AG04449 (cell line): ENCODE measurements at places on chromosomes 3 and 15.

DNA sequence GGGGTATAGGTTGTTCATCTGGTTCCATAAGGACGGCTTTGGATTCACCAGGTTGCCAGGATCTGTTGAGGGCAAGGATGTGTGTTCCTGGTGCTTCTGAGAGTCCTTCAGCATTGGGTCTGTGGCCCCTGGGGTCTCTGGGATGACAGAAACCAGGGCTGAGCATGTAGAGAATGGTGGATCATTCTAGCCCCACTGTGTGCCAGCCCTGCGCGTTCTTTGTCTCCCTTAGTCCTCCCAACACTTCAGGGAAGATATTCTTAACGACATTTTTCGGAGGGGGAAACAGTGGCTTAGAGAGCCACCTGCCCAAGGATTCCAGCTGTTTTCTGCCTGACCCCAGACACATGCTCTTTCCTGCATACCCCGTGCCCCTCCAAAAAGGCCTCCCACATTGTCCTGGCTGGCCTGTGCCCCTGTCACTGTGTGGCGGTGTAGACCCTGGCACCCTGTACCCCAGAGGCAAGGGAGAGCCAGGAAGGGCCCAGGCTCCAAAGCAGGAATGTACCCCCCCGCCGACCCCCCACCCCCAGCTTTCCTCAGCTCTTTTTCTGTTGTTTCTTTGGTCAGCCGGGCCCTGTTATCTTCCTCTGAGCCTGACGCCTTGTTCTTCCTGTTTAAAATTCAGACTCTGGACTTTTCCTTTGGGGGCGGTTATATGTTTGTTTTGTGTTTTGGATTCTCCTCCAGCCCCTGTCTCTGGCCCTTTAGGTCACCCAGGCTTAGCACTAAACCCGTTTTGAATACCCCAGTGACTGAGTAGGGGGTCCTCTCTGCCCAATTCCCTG, 57.8 kb upstream of the SMAD6 start:
- DNase-seq, result no peak

DNA sequence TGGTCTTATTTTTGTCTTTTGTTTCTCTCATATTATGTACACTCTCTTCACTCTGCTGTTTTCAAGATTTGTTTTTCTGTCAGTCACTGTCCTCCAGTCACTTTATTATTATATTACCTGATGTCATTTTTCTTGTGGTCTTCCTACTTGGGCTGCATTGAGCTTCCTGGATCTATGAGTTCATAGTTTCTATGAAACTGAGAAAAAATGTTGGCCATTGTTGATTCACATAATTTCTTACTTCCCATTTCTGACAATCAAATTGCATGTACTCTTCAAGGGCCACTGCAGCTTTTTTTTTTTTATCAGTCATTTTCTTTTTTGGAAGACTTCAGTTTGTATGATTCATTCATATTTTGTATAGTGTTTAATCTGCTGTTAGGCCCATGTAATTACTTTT, 1180.6 kb upstream of the GBE1 start:
- no peak for DNase-seq

DNA sequence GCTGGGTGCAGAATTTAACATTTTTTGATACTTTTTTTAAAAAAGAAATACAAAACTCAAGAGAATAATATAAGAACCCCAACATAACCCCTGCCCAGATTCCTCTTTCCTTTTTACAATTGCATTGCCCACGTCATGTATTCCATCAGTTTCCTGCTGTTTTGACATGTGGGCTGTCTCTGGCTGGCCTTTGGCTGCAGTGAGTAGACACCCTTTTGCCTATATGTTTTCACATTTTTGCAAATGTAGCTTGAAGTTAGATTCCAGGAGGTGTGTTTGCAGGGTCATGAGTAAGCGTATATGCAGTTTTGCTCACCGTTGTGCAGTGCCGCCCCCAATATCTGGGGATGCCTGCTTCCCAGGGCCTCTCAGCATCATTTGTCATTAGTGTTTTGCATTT, 28.0 kb upstream of the ATP10A start:
- no peak for DNase-seq

DNA sequence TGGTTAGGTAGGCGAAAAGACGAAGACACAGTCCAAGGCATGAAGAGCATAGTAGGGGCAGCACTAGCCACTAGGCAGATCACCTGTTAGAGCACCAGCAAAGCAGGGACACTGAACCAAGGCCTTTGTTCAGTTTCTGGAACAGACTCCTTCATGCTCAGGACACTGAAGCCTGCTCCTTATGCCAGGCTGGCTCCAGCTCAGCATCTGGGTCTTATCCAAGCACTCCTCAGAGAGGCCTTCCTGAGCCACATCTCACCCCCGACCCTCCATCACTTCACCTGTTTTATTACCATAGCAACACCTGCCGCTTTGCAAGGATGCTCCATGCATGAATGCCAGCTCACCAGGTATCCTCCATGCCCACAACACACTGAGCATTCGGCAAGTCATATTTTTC, 206.3 kb upstream of the CHRNA7 start:
- no peak for DNase-seq

DNA sequence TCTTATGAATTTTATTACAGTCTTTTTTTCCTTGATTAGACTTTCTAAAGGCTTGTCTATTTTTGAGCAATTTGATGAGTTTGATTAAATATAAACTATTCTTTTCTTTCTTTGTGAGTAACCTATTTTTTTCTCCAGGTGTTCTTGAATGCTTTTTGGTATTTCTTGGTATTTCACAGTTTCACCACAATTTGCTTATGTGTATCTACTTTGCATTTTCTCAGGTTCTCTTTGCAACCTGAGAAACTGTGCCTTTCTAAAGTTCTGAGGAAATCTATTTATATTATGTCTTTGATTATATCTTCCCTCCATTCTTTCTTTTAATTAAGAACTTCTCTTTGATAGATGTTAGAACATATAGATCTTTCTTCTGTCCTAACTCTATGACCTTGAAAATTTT, 117.1 kb upstream of the MLF1 start:
- DNase-seq, result no peak

DNA sequence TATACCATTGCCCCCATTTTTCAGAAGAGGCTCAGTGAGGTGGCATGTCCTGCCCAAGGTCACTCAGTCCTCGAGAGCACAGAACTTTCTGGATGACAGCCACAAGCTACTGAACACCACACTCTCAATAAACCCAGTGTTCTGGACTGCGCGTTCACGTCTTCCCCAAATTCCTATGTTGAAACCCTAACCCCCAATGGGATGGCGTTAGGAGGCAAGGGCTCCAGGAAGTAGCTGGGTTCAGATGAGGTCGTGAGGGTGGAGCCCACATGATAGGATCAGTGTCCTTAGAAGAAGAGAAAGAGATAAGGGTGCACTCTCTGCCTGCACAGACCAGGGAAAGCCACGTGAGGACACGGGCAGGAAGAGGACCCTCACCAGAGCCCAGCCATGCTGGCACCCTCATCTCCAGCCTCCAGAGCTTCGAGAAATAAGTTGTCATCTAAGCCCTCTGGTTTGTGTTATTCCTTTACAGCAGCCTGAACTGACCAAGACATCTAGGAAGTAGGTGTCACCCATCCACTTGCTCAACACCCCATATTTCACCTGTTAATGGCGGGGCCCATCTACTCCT, 324.0 kb downstream of the UACA start:
- DNase-seq, result no peak

DNA sequence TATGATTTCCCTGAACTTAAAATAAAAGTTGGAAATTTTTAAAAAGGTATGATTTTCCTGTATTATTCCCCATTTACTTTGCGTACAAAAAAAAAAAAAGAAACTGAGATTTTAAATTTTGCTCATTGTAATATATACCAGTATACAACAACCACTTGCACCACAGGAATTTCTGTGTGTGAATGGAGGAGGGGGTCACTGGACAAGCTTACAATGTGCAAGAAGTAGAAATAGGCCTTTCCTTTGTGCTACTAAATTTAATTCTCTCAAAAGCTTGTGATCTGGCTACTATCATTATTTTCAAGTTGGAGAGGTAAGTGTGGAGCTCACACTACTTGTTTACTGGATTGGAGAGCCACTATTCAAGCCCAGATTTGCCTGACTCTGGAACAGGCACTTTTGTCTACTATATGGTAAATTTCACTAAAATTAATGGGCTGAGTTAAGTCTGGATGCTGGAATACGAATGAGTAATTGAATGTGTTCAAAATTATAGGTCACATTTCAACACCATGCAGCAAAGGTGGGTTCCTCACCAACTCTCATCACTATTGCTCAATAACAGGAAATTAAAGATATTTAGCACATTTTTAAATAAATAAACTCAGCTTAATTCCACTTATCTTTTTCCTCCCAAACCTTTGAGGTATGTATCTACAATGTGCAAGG, 148.0 kb upstream of the MBNL1 start:
- DNase-seq, result no peak
